ENCODE measurements at places on chromosomes 5 and 9. TPM values are rescaled to one million over a fixed set of nuclear protein-coding genes. Genes with fewer than 3 reads are reported as not detected.

SPAG8 gene
- 0.24 TPM for total RNA-seq

SHROOM1 gene
- 9.3 TPM for total RNA-seq

HTR4 gene
- total RNA-seq = not detected

EPB41L4A gene
- total RNA-seq = 1.3 TPM

EQTN gene
- total RNA-seq = not detected

SPRY4 gene
- 7.9 TPM for total RNA-seq

NOXA1 gene
- total RNA-seq = 1.4 TPM

CCDC183 gene
- 0.10 TPM for total RNA-seq

PAEP gene
- 0.20 TPM for total RNA-seq

SPINK4 gene
- total RNA-seq = not detected

C5orf58 gene
- total RNA-seq = not detected

DMRT3 gene
- not detected for total RNA-seq

CDKN2AIPNL gene
- 44.8 TPM for total RNA-seq

FCN1 gene
- total RNA-seq = not detected

AFAP1L1 gene
- total RNA-seq = 5.2 TPM

All from A549 treated with DMSO at 1 μM for 4 hours (cell line).